ENCODE measurements at places on chromosomes 3 and 15.

GRCh38 chr3:182889948-182890629 lies 90.2 kb downstream of the DCUN1D1 start:
- no peak for DNase-seq

DNA sequence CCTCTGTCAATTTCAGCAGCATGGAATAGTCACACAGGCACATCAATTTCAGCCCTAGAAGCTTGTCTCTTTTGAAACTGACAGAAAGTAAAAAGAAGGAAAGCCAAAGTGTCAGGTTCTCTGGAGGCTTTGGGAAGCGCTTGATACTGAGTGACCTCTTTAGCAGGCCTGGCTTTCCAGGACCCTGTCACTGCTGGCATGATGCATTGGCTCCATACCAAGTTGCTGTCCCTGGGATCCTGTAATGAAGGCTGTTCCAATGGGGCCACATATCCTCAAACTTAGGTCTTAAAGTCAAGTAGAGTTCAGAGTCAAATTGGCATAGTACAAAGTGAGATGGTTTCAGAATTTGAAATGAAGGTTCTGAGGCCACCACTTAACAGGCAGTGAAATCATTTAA lies 640.9 kb downstream of the SQOR start:
- DNase-seq: no peak

GRCh38 chr15:78859971-78860719 lies 12.5 kb upstream of the MORF4L1 start:
- DNase-seq: peak; percentile 67

DNA sequence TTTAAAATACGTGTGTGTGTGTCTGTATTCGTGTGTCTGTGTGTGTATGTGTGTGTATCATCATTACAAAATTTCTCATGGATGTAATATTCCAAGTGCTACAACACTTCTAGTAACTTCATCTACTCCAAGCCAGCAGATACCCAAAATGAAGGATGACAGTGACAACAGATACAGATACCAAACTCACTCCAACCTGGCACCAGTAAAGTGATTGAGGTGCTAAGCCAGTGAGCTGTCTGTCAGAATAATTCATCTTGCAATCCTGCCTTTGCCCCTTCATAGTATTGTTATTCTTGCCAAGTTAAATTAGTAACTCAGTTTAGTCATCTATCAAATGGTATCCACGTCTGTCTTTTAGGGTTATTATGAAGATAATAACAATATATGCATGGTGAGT lies 58.1 kb downstream of the PLOD2 start:
- no peak for DNase-seq

DNA sequence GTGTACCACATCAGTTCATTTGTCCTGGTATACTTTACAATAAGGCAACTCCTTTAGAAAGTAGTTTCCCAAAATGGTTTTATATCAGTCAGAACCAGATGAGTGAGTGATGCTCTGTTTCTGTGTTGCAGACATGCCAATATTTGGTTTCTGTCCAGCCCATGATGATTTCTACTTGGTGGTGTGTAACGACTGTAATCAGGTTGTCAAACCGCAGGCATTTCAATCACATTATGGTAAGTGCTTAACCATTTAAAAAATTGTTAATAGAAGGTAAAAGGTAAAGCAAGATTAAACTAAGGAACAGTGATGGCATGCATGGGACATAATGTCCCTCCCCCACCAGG lies 40.0 kb upstream of the SCAANT1 start:
- DNase-seq: no peak

DNA sequence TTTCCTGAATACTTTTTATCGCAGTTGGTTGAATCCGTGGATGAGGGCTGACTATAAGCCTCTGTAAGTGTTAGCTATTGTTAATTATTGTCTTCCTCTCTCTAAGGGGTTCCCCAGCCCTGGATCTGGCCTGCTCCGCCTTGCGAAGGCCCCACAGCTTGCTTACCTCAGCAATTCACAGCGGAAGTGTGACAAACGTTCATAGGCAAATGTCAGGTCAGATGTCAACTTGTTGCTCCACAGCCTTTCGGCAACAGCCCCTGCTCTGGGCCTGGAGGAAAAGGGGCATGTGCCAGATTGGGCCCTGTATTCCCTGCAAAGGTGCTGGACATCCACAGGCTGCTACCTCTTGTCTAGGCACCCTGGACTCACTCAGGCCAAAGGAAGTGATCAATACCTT lies 25.3 kb upstream of the CELF6 start:
- DNase-seq: no peak

GRCh38 chr3:71006810-71007785 lies 576.4 kb downstream of the FOXP1 start:
- no peak for DNase-seq

DNA sequence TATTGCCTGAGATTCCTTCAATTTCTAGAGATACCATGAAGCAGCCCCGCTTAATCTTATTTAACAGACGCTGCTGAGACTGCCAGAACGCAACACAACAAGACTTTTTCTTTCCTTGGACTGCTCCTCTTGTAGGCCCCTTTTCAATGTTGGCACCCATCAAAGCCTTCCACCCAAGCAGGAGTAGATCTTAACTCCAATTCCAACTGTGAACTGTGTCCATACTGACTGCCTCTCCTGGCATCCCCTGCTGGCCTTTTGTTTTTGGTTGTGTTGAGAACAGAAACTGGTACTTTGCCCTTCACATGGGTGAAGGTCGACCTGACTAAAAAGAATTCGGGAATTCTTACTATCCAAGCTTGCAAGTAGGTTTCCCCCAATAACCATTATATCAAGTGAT lies 50.2 kb downstream of the TRIM71 start:
- DNase-seq: no peak

DNA sequence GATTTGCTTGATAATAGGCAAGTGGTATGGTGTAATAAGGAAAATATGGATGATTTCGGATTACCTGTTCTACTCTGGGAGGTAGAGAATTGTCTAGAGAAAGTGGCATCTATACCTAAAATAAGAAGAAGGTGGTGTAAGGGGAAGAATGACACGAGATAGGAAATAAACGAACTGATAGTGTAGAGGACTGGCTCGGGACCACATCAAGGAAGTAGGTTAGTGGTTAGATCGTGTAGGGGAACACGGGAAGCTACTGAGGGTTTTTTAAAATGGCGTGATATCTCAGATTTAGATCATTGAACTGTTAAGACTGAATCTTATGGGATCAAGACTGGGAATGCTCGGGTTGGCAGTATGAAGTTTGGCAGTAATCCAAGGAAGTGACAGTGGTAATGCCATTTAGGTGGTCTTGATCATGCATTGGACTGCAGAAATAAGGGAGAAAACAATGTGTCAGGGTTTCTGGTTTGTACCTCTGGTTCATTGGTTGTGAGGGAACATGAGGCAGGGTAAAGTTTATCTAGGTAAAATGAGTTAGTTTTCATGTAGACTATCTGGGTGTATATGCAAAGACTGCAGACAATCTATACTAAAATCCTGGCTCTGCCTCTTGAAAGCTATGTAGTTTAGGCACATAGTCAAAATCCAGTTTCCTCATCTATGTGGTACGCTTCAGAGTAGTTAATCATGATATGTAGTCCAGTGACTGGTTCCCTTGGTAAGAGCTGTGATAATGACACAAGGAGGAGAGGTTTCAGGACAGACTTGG lies 7.4 kb downstream of the RPL14 start:
- DNase-seq: peak; percentile 48

DNA sequence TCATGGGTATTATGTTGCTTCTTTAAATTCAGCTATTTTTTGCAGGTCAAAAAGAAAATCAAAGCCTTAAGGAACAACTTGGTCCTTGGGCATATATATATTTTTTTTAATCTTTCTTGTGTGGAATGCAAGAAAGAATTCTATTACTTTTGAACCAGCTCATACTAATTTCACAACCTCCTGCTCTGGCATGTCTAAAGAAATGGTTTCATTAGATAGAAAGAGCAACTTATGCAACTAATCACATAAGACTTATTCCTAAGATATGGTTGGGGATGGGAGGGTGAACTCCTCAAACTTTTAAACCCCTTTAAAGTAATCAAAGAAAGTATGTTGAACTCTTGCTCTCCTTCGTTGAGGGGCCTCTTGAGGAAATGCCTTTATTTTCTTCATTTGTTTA lies 114.9 kb downstream of the GMNC start:
- no peak for DNase-seq

DNA sequence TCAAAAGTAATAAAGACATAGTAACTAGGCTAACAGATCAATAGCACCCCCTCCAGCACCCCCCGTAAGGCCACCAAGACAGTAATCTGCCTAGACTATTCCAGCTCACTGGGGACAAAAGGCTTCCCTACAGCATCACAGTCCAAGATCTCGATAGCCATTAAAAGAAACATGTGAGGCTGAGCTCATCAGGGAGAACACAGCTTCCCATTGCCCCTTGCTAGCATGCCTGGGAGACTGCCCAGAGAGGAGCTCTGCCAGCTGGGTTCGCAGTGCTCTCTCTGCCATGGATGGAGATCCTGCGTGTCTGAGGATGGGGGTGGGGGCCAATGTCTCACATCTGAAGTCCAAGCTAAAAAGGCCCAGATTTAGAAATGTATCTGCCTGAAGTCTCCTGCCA lies 17.8 kb downstream of the LRIG1 start:
- DNase-seq: no peak

GRCh38 chr3:38602576-38603250 lies 46.8 kb downstream of the SCN5A start:
- DNase-seq: no peak

GRCh38 chr3:179174898-179175297 lies 26.7 kb downstream of the PIK3CA start:
- DNase-seq: no peak

- DNase-seq: no peak
These were observed 11.8 kb downstream of the TOP2B start for GRCh38 chr3:25652921-25653320.

DNA sequence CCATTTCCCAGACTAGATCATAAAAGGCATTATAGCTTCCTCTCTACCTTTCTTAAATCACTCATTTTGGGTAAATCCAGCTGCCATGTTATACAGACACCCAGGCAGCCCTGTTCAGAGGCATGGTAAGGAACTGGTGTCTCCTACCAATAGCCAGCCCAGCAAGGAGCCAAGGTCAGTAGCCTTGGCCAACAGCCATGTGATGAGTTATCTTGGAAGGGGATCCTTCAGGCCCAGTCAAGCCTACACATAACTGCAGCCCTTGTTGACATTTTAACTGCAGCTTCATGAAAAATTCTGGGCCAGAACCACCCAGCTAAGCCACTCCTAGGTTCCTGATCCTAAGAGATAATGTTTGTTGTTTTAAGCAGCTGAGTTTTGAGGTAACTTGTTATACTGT lies 29.0 kb upstream of the ZMAT3 start:
- DNase-seq: no peak

DNA sequence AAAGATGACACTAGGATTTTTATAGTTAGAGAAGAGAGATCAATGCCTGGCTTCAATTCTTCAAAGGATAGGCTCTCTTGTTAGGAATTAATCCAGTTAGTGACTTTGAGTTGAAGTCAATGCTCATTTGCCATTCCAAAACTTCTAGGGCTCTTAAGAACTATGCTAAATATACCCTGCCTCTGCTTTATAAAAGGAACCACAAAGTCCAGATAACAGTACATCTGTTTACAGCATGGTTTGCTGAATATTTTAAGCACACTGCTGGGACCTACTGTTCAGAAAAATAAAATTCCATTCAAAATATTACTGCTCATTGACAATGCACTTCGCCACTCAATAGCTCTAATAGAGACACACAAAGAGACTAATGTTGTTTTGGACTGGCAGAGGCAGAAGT lies 786.6 kb upstream of the DPPA4 start:
- no peak for DNase-seq

- no peak for DNase-seq
These were observed 42.3 kb upstream of the ADPGK start for GRCh38 chr15:72825829-72826228.

DNA sequence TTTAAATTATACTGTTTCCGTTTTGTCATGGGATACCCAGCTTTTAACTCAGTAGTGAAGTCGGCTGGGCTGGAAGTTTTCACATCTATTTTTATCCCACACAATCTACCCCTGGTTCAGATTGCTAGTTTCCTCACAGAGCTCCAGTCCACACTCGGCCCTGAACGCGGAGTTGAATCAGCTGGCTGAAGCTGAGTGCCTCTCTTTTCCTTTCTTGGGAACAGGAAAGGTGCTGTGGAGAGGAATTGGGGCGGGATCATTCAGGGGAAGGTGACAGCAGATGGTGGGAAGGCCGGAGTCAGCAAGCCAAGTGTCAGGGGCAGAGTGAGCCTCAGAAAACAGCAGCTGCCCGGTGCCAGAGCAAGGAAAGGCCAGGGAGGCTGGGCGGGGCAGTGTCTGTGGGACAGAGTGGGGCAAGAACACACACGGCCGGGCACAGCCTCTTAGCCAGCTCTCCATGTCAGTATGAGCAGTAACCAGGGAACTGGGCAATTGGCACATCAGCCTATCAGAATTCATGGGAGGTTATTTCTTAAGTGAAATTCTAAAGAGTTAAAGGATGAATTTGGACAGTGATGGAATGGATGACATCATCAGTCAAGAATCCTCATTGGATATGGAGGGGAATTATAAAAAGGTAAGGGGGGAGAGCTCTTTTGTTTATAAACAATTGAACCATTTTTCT lies 135.7 kb upstream of the IL12A start:
- no peak for DNase-seq

DNA sequence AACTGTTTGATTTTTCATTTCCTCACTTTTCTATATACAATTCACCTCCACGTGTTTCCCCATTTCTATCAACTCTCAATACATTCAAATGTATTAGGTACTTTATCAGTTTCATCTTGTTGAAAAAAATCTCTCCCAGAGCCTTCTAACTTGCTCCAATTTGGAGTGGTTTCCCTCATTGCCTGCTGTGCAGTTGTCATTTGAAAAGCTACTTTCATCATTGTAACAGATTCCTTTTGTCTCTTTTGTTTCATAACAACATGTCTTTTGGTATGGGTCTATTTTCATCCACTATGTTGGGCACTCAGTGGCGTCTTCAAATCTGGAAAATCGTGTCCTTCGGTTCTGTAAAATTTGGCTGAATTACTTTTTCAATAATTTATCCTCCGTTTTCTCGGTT lies 75.0 kb downstream of the NR2E3 start:
- no peak for DNase-seq

GRCh38 chr3:41915353-41915752 lies 46.5 kb downstream of the ULK4 start:
- DNase-seq: no peak

DNA sequence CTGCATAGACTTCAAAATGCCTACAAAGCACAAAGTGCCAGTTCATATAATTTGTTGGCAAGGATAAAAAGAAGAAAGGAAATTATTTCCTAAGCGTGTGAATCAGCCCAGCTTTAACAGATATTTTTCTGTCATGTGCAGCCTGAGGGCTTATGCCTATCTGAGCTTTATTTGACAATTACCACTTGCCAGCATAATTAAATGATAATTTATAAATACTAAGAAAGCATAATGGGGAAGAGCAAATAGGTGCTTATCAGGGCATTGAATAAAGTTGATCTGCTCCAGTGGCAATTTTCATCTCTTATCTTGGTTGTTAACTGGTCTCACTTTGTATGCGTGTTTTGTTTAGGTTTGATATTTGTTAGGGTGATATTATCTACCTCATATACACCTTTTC lies 313.4 kb upstream of the DNAJC19 start:
- DNase-seq: no peak

- DNase-seq: no peak
These were observed 92.6 kb downstream of the XXYLT1 start for GRCh38 chr3:195178124-195178910.

GRCh38 chr15:68080334-68080733 lies 26.2 kb downstream of the PIAS1 start:
- DNase-seq: no peak

GRCh38 chr3:29757054-29757777 lies 476.3 kb downstream of the RBMS3 start:
- no peak for DNase-seq
